NCI-H2171 treated with DMSO at 0.1 percent for 48 hours (cell line): ENCODE measurements at places on chromosomes 3 and 15.

DNA sequence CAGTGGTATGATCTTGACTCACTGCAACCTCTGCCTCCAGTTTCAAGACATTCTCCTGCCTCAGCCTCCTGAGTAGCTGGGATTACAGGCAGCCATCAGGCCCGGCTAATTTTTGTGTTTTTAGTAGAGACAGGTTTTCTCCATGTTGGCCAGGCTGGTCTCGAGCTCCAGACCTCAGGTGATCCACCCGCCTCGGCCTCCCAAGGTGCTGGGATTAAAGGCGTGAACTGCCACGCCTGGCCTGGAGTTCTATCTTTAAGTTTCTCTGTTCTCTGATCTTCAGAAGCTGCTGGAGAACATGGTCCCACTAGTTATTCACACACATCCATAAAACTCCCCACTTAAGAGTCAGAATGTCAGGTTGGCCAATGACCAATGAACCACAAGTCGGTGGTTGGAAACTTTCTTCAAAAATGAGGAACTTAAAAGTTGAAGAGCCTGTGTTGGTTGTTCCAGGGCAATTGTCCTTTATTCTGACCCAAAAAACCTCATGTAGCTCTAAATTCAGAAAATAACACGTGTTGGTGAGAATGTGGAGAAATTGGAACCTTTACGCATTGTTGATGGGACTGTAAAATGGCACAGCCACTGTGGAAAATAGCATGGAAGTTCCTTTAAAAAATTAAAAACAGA is 55.9 kb upstream of the PIK3CB start:
- no peak for DNase-seq

GRCh38 chr3:185983495-185984141 is 45.8 kb upstream of the TRA2B start:
- peak; percentile 61 for DNase-seq

- no peak for DNase-seq
Measured at GRCh38 chr3:46925585-46925934, 48.0 kb downstream of the PTH1R start.

DNA sequence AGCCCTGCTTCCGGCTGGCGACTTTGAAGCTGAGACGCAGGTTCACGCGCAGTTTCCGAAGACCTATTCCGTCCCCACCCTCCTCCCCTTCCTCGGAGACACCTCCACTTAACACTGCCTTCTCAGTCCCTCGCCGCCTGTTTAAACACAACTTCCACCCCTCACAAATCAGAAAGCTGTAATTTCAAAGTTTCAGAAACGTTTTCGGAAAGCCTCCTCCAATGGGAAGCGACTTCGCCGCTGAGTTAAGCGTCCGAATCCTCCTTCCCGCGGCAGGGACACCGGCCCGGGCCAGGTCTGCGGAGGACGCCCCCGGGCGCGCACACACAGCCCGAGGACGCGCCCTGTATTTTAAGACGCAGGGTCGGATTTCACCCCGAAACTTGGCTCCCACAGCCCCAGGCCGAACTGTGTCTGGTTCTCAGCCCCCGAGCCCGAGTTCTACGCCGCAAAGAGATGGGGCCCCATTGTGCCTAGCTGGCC is 559 bp upstream of the LRRN1 start:
- DNase-seq, result peak; percentile 45

DNA sequence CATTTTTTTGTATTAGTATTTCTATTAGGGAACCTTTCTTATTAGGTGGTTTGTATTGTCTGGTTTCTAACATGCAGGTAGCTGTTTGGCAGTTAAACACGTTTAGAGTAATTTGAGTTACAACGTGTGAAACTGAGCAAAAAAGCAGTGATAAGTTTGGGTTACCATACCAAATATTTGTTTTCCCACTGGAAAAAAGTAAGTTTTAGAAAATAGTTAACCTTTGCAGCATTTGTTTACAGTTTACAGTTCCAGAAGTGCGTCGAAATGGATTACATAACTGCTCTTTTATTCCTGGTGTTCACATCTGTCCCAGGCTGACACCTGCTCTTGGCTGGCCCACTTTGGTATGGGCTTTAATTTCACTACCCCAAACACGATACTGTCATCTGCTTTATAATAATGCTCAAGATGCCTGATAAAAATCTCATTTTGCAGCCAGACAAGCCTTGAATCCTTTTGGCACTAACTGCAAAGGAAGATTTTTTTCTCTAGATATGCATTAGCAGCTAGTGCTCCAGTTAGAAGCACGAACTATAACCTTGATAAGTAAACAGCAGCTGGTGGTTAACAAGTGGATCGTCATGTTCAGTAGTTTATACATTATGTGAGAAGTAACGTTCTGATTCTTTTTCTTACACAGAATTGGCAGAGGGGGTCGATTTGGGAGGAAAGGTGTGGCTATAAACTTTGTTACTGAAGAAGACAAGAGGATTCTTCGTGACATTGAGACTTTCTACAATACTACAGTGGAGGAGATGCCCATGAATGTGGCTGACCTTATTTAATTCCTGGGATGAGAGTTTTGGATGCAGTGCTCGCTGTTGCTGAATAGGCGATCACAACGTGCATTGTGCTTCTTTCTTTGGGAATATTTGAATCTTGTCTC is 5.3 kb downstream of the EIF4A2 start:
- no peak for DNase-seq
